ENCODE measurements at places on chromosomes 7 and 10.

DNA sequence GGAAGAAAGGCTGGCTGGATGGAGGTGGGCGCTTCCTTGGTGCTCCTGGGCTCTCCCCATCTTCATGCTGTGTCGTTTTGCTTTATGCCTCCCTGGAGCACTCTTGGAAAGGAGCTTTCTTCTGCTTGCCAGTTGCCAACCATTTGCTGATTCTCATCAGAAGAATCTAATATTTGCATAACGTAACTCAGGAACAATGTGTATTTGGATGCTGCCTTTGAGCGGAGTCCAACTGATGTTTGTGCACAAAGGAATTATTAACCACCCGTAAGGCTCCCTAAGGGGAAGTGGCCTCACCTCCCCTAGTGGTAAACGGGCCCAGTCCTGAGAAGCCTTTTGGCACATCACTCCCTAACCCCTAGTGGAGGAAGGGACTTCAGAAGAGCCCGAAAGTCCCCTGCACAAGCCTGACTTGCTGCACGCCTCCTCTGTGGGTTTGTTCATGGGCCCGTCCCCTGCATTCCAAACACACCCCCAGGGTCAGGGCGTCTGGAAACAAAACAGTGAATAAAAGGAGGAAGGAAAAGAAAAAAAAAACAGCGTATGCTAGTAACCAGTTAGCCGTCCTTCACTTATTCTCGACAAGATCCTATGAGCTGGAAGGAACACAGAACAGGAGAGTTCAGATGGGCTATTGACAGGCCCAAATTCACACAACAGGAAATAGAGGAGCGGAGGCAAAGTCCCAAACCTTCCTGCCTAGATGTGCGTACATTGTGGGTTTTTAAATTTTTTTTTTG, 602.2 kb downstream of the LRMDA start:
- no peak for DNase-seq

DNA sequence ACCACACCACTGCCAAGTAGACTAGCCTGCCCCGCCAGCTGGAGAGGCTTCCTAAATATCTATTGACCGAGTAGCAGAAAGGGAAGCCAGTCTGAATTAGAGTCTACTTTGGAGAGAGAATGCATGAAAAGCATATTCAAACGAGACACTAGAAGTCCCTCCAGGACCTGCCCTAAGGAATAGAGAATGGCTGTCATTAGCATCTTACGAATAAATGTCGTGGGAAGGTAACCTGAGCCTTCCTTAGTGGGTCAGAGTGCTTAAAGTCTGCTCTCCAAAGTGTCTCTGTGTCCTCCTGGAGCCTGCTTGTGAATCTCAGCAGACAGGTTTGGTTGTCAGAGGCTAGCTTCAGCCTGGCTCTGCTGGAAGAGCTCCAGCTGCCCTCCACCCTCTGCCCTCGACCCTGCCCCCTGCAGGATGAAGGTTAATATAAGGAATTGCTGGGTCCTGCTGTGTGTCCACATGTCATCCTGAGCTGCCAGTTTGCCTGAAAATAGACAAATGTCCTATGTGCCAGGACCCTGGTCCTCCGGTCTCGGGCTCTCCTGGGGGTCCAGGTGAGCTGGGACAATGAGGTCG, 33.4 kb downstream of the FAM241B start:
- no peak for DNase-seq

GRCh38 chr7:5525271-5526099, 101.9 kb upstream of the TNRC18 start:
- DNase-seq: no peak

GRCh38 chr10:123501148-123501547, 165.0 kb upstream of the GPR26 start:
- no peak for DNase-seq

DNA sequence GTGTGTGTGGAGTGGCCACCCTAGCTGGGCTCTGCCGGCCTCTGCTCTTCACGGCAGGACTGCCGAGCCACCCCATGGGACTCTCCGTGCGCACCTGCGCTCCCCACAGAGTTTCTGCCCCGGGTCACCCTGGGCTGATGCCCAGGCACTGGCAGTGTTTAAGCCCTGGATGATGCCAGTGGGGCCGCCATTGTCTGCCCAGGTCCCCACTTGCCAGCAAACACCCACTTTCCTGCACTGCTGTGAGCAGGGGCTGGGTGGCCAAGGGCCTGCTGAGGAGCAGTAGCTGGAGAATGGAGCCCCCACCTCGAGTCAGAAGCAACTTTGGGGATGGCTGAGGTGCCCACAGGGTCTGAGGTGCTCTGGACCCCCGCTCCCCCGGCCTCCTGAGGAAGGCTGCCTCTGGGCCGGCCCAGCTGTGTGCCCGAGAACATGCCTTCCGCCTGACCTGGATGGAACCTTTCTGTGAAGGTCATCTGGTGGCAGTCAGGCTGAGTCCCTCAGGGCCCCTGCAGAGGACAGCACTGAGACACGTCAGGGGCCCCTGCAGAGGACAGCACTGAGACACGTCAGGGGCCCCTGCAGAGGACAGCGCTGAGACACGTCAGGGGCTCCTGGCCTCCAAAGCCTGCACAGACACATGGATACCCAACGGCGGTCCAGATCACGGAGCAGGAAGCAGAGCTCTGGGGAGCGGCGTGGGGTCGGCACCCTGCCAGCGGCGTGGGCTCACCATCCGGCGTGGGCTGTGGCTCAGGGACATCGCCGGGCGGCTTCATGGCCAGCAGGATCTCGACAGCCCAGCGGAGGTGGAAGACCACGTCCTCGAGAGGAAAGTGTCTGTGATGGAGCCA, 62.0 kb downstream of the CFAP46 start:
- DNase-seq: no peak

DNA sequence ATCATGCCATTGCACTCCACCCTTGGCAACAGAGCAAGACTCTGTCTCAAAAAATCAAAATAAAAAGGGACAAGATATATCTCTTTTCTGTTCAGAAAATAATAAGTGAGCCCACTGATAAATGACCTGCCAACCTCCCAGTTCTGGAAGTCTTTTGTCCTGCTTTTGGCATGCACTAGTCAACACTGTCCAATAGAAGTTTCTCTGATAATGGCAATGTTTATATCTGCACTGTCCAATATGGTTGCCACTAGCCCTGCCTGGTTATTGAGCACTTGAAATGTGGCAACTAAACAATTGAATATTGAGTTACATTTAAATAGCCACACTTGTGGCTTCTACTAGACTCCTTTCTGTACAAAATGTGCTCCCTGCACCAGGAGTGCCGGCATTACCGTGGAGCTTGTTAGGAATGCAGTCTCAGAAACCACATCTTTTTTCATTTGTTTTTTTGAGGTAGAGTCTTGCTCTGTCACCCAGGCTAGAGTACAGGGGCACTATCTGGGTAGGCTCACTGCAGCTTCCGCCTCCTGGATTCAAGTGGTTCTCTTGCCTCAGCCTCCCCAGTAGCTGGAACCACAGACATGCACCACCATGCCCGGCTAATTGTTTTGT, 229.7 kb downstream of the CACNB2 start:
- DNase-seq: no peak
